ENCODE measurements at places on chromosomes 3 and 15.

GRCh38 chr3:182969277-182969676, 11.1 kb downstream of the DCUN1D1 start:
- no peak for DNase-seq

- DNase-seq: no peak
Measured at GRCh38 chr3:11653298-11654055, 9.8 kb upstream of the VGLL4 start.

GRCh38 chr3:17820704-17821103, 78.3 kb upstream of the TBC1D5 start:
- DNase-seq: no peak

DNA sequence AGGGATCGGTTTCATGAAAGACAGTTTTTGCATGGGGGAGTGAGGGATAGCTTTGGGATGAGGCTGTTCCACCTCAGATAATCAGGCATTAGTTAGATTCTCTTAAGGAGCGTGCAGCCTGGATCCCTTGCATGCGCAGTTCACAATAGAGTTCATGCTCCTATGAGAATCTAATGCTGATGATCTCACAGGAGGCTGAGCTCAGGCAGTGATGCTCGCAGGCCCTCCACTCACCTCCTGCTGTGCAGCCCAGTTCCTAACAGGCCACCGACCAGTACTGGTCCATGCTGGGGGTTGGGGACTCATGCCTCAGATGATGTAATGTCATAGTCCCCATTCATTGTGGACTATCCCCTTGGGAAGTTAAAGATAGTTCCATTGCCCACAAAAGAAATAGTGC, 255.8 kb downstream of the CACNA2D3 start:
- no peak for DNase-seq

GRCh38 chr3:57977818-57978235, 30.4 kb upstream of the FLNB start:
- DNase-seq: no peak

DNA sequence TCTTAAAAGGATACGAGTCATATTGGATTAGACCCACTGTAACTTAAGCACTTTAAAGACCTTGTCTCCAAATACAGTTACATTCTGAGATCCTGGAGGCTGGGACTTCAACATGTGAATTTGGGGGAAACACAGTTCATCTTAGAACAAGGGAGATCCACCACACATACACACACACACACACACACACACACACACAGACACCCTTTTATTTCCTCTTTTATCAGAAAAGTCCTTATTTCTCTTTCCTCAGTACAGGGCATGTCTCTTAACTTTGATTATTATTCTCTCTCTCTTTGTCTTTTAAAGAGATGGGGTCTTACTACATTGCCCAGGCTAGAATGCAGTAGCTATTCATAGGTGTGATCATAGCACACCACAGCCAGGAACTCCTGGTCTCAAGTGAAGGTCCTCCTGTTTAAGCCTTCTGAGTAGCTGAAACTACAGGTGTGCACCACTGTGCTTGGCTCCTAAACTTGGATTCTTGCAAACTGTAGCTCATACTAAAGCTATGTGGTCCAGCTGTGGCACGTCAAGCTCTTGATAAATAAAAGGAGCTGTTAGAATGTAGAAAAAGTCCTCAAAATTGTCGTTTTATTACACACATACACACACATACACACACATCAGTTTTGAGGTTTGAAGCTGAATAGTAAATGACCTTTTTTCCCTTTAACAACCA, 7.4 kb downstream of the GOLM2 start:
- no peak for DNase-seq

DNA sequence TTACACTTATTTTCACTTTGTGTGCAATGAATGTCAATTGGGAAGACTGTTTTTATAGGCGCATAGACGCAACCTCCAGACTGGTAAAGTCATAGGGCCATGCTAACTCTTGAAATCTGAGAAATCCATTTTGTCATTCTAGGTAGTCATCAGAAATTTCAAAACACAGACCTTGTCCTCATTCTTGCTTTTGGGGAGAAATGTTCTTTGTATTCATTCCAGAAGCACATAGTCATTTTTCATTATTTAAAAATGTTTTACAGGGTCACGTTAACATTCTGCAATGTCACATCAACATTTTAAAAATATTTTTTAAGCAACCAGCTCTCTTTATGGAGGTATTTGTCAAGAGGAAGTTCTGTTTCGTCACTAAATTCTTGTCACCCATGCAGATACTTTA, 898.4 kb downstream of the PDCD6IP start:
- DNase-seq: no peak

DNA sequence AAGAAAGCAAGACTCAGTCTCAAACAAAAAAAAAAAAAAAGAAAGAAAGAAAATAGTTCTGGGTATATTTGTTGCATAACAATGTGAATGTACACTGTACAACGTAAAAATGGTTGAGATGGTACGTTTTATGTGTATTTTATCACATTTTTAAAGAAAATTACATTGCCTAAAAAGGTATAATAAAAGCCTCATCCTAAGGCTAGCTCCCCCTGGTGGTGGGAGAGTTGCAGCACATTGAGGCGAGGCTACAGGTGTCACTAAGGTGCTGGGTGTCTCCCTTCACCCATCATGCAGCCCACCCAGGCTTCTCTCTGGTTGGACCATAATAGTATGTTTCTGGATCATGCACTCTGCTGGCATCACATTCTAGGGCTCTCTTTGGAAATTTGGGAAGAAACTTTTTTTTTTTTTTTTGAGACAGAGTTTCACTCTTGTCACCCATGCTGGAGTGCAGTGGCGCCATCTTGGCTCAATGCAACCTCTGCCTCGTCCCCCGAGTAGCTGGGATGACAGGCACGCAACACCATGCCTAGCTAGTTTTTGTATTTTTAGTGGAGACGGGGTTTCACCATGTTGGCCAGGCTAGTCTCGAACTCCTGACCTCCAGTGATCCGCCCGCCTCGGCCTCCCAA, 12.4 kb upstream of the RAB11A start:
- peak; percentile 49 for DNase-seq

DNA sequence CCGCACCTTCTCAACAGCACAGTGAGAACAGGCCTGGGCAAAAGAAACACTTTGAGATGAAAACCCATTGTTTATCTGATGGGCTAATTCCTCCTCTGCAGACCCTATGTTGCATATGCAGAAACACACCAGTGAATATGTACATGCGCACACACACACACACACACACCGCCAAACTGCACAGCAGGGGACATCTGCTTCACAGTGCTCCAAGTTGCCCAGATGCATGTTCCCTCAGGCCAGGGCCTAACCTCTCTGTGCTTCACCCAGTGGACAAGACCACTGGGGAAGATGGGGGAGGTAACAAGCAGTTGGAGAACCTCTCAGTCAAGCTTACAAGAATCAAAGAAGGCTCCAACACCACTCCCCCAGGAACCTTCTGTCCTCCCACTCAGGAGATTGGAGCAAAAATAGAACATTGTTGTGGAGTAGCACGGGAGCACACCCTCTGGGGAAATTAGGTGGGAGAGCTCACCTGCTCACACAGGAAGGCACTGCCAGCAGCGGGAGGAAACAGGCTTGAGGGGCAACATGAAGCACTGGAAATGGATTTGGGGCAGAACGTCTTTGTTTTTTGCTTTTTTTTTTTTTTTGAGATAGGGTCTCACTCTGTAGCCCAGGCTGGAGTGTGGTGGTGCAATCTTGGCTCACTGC, 13.0 kb downstream of the HCN4 start:
- no peak for DNase-seq

DNA sequence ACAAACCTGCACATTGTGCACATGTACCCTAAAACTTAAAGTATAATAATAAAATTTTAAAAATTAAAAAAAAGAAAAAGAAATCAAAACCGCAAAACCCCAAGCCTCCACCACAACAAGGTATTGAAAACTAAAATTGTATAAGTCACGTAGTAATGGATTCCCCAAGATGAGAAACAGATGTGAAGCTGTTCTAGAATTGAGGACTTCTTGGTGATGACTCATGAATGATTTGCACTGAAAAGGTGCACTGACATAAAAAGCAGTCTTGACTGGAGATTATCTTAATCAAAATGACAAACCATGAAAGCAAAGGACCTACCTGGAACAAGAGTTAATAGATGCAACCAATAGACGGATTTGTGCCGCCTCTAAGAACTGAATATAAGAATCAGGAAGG, 225.8 kb downstream of the MYRIP start:
- no peak for DNase-seq

All from neural crest cell (in vitro differentiated cells).